ENCODE measurements at places on chromosomes 4 and X. TPM values are rescaled to one million over a fixed set of nuclear protein-coding genes. Genes with fewer than 3 reads are reported as not detected.

Gene FOXO4
- total RNA-seq, result 2.0 TPM

Gene PDK3
- total RNA-seq, result 4.8 TPM

Gene CXCL5
- not detected for total RNA-seq

Gene UCP1
- not detected for total RNA-seq

Gene UGT2A2
- total RNA-seq, result not detected

Gene CORIN
- 20.3 TPM for total RNA-seq

Gene MAGEA10
- total RNA-seq, result not detected
